ENCODE measurements at places on chromosomes 5 and 9.
A peak's percentile ranks its signal among the peaks of the same experiment; 100 is the strongest.

DNA sequence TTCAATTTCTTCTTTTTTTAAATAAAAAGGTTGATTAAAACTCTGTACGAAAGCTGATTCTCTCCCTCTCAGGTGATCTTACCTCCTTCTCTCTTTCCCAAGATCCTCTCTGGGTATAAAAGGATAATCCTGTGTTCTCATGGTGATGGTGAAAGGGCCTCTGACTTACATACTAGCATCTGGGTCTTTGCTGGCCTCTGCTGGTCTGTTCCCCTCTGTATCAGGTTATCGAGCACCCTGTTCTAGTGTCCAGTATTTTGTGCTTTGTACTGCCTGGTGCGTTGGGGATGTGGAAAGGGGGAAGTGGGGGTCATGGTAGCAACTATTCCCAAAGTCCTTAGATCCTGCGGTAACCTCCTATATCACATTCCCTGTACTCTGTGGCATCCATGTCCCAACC is 328.9 kb downstream of the NR2F1-AS1 start:
- no peak for DNase-seq

- peak; percentile 19 for DNase-seq
These were observed 7.0 kb downstream of the NOXA1 start for GRCh38 chr9:137429974-137430722.

DNA sequence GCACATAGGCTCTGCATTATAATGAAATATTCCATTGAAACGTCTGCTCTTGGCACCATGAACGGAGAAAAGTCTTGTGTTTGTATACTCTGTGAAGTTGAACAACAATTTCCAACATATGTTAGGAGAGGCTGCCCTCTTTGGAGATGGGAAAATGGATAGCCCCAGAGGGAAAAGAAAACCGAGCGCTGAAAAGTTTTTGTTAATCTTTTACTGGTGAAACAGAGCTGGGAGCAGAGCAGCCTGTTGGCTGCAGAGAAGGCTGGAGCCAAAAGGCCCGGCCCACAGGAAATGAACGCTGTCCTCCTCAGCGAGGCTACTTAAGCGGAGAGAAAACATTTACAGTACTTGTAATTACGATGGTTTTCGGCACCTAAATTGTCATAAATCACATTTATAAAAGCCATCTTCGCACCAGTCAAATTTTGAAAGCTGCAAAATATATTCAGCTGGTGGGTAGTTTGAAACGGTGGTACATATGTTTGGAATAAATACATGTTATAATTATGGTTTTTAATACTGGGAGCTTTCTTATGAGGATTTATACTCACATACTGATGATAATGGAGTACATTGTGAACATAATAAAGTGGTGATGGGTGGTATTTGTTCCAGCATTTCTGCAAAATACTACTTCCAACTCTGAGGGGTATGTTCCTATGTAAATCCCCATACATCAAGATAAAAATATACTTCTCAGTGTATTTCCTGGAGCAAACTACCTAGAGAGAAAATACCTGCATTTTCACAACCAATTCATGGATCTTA is 129.6 kb upstream of the CNTLN start:
- peak; percentile 49 for DNase-seq

DNA sequence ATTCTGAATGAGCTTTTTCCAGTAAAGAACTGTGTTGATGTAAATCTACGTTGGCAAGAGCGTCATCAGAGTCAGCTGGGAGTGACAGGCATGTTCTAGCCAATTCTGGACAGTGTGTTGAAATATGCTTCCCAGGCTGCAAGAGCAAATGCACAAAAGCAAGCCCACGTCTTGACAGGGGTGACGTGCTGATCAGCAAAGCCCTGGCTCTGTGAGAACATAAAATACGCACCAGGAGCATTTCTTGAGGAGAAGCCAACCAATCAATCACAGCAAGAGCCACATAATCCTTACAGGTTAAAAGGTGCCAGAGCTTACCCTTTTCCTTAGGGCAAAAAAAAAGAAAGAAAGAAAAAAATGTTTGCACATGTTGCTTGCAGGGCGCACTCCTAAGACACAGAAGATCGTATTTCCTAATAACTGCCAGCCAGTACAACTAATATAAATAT is 148.1 kb downstream of the PDE4D start:
- peak; percentile 39 for DNase-seq

- DNase-seq = peak; percentile 62
These were observed 77.0 kb downstream of the RXRA start for GRCh38 chr9:134403292-134403681.

DNA sequence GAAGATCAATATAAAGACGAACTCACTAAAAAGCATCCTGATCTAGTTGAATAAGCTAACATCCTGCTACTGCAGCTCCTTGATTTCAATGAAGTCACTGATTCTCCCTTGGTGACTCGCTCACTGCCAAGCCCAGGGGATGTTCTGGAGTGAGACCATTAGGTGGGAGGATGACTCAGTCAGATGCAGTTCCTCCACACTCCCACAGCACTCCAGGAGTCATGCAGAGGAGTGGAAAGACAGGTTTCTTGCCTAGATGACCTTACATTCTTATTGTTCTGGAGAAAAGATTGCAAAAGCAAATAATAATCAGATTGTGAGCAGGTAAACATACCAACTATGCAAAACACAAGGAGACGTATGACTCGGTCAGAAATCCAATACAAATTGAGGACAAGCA is 15.3 kb downstream of the GCNT4 start:
- no peak for DNase-seq

GRCh38 chr5:43729846-43730478 is 127.0 kb downstream of the NNT start:
- DNase-seq = no peak

DNA sequence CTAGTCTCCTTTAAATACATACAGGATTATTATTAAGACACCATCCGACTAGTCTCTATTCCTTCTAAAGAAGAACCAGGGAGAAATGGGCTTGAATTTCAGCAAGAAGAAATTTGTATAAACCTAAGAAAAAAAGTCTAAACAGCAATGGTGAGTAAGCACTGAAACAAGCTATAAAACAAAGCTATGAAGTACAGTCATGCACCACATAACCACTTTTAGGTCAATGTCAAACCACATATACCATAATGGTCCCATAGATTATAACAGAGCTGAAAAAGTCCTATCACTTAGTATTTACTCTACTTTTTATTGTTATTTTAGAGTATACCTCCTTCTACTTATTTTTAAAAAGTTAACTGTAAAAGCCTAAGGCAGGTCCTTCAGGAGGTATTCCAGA is 102.0 kb upstream of the NFIB start:
- DNase-seq = no peak

All from left cardiac atrium (tissue), 4 donors.